ENCODE measurements at places on chromosomes 6 and 20. TPM values are rescaled to one million over a fixed set of nuclear protein-coding genes. Genes with fewer than 3 reads are reported as not detected.

DNA sequence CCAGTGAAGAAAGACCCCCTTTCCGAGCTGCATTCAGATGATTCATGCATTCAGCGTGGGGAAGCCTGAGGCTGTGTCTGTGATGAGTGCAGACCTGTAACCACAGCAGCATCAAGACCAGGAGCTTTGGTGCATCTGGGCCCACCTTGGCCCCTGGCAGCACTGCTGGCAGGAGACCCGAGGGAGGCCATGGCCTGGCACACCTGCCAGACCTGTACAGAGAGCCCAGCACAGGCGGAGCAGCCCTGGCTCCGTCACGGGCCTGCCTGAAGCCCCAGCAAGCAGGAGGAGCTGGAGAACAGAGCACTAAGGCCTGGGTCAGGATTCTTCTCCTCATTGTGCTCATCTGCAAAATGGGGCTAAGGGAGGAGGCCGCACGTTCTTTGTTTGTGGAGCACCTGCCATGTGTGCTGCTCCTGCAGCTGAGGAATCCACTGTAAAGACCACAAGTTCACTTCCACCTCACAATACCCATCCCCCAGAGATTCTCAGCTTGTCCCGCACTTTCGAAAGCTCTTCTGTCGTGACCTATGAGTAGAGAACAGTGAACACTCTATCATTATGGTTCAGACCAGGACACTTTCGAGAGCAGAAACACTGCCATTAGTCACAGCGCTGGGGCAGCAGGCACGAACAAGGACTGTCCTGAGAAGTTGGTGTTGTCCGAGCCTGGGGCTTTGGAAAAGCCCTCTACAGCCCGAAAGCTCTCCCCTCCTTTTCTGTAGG, 144.4 kb upstream of the CST7 start:
- DNase-seq, result no peak

- DNase-seq, result no peak
Measured at GRCh38 chr20:872855-873520, 39.5 kb downstream of the FAM110A start.

DNA sequence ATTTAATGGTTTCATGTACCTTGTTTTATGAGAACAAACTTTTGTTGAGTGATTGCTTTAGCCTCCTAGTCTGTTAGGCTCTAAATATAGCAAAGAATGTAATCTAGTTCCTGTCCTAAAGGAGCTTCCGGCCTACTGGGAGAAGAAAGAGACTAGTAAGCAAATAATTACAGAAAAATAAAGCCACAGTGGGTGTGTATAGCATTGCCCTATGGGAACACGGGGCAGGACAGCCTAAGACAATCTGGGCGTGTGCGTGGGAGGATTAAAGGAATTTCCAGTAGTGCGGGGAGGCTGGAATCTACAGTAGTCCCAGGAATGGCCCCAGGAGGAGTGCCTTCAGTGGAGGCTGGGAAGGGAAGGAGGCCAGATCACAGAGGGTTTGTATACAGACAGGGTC, 98.1 kb upstream of the AKAP12 start:
- no peak for DNase-seq

GRCh38 chr20:58511364-58511763, 3.8 kb downstream of the APCDD1L start:
- DNase-seq, result no peak

- no peak for DNase-seq
Measured at GRCh38 chr6:129717277-129717676, 7.3 kb upstream of the ARHGAP18 start.

GRCh38 chr6:98980819-98981218, 33.1 kb upstream of the FBXL4 start:
- no peak for DNase-seq

GRCh38 chr6:56833127-56833791, 121.6 kb upstream of the BEND6 start:
- DNase-seq, result no peak

DNA sequence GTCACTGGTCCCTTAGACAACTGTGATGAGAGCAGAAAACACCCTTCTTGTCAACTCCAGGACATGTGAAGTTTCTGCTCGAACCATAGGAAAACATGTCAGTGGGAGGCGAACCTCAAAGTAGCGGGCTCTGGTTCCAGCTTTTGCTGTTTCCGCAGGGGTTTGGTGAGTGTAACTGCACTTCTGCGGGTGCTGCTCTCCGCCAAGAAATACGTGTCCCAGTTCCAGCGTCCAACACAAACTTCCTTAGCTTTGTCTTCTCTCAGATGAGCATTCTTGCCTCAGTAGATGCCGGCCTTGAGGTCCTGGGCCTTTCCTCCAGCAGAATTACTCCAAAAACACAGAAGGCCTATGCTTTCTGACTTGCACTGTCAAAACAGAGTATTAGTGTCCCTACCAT, 156.3 kb downstream of the FNDC1 start:
- DNase-seq, result no peak

- DNase-seq, result peak; percentile 11
Measured at GRCh38 chr6:109628158-109629000, 62.6 kb downstream of the AK9 start.

DNA sequence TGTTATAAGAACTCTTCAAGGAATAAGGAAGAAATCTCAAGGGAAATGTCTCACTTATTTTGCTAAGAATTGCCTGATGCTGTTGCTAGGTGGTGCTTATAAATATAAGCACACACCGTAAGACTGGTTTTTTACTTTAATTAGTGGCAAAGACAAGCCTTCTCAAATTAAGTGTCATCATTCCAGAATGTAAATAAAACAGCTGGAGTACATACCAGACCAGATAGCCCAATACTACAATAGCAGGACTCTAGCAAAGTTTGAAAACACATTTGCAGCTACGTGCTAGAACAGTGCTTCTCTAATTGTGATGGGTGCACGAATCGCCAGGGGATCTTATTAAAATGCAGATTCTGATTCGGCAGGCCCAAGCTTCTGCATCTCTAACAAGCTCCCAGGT, 6.8 kb downstream of the CNKSR3 start:
- DNase-seq, result no peak

GRCh38 chr20:50133474-50134217, 19.9 kb downstream of the PEDS1 start:
- no peak for DNase-seq

GNMT gene
- total RNA-seq, result 1.8 TPM

FLRT3 gene
- total RNA-seq, result 23.5 TPM

SPATS1 gene
- not detected for total RNA-seq

MLN gene
- total RNA-seq, result not detected

MOXD1 gene
- 2.3 TPM for total RNA-seq

CSNK2A1 gene
- total RNA-seq, result 41.5 TPM

NOX3 gene
- not detected for total RNA-seq

CLIC5 gene
- total RNA-seq, result 2.0 TPM

CST3 gene
- total RNA-seq, result 737 TPM
